ENCODE measurements at places on chromosomes 12 and 14.

GRCh38 chr12:39835517-39836489 is 216.2 kb upstream of the ABCD2 start:
- no peak for DNase-seq

DNA sequence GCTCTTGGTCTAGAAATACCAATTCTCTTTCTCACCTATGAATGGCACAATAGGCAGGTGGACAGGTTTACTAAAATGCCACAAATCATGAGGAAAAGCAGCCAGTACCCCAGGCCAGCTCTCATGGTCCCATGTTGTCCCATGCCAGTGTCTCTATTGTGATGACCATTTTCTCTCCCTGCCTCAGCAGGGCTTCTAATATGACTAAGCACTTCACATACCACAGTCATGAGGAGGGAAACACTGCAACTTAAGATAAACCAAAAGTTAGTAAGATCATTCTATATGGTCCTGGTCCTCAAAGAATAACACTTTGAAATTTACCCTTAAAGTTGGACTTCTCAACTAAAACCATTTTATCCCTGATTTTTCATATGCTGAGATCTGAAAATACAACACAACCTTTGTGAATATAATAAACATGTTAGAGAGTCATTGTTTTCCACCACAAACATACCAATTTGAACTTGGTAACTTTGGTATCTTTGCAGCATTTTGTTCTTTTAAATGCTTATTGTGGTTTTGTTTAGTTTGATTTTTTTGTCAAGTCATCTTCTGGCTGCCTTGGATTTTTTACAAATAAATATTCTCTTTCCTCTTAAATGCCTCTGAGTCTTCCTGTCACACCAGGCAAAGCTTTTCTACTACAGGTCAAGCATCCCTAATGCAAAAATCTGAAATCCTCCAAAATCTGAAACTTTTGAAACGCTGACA is 3.6 kb downstream of the TTC5 start:
- no peak for DNase-seq

DNA sequence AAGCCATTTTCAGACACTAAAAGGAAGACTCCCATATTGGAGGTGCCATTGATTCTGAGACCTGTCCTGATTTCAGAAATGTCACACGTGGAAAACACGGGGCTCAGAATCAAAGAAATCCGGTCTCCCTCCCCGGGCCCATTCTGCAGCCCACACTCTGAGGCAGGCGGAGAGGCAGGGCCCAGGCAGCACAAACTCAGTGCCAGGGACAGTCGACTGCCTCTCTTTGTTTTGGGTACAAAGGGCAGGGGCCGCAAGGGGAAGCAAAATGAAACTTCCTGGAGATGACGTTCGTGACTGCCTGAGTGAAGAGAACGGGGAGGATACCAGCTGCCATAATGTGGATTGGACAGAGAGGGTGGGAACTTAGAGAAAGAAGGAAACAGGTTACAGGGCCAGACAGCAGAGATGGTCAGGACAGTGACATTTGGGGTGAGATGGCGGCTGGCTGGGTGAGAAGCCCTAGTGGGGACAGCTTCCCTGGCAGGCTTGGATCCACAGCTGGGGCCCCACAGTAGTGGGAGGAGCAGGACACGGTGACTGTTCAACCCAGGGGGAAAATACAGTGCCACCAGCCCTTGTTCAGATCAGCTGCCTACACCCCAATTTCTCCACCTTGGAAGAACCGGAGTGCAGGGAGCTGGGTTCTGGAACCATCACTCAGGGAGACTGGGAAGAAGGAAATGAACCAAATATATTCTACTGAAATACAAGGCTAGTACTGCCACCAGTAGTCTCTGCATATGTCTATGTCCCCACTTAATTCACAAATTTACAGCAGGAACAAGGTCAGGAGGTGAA is 8.1 kb downstream of the GAPDH start:
- DNase-seq = peak; percentile 63

DNA sequence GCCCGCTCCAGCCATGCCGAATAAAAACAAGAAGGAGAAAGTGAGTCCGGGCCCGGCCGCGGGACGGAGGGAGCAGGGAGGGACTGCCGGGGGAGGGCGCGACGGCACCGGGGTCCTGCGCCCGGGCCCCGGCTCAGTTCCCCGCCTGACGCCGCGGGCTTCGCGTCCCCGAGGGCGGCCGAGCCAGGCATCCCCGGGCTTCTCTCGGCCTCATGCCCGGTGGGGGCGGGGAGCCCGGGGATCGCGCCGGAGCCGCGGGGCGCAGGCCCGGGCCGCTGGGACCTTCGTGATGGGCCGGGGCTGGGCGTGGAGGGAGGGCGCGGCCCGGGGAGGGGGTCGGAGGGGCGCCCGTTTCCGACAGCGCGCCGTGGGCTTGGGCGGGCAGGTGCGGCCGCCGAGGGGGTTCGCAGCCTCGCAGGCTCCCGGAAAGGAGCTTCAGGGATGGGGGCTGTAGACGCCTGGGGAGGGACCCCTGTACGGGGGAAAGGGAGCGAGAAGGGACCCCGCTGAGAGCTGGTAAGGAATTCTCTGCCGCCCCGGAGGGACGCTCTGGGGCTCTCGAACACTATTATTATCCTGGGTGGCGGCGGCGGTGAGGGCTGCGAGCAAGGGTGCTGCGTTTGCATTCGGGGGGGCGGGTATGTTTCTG is 496 bp downstream of the PPP2R5C start:
- DNase-seq = peak; percentile 81

GRCh38 chr14:24013654-24014514 is 25.2 kb downstream of the DHRS4L2 start:
- peak; percentile 72 for DNase-seq

DNA sequence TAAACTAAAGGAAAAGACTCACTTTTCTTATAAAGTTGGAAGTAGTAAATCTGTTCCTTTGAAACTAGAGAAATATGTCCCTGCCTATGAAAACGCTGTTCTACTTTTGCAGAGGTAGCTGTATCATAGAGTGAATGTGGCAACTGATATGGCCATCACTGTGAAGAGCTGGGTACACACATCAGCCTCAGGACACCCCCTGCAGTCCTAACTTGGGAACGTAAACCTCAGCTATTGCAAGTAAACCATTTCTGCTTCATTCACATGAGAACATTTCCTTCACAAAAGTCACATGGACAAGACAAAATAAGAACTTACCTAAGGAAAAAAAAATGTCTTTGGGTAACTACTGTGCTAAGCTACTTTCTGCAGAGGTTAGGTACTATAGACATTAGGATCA is 233.3 kb upstream of the PPFIA2 start:
- DNase-seq = no peak

GRCh38 chr12:32159925-32160324 is 53.3 kb downstream of the BICD1 start:
- no peak for DNase-seq

GRCh38 chr14:24988760-24989159 is 61.2 kb downstream of the STXBP6 start:
- no peak for DNase-seq
